NCI-H2107 (cell line): ENCODE measurements at places on chromosomes 1 and 21.

- no peak for DNase-seq
Measured at GRCh38 chr1:21175670-21176581, 771 bp downstream of the EIF4G3 start.

DNA sequence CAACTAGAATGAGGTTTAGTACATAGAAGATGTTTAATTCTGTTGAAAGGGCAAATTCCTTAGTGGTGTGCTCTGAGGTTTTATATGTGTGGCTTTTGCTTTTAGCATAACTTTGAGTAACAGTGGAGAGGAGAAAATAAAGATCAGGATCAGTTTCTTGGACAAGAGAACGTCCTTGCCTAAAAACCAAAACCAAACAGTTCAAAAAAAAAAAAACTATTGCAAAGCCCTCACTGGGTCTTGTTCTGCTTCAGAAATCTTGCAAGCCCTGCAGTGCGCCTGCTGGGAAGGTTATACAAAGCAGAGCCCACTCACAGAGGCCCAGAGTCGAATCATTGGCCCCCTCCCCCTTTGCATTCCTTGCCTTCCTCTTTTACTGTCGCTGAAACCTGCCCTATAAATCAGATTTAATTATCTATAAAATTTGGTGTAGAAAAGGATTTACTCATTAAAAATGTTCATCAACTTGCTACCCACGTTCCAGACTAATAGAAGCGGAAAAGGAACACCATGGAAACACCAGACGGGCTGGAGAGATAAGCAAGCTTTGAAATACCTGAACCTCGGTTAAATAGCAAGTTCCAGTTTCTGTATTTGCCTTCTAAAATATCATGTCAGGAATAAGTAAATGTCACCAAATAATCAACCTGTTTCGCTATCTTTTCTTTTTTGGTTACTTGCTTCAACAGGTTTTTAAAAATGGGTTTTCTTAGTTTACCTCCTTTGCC lies 201.6 kb upstream of the PTBP2 start:
- no peak for DNase-seq

DNA sequence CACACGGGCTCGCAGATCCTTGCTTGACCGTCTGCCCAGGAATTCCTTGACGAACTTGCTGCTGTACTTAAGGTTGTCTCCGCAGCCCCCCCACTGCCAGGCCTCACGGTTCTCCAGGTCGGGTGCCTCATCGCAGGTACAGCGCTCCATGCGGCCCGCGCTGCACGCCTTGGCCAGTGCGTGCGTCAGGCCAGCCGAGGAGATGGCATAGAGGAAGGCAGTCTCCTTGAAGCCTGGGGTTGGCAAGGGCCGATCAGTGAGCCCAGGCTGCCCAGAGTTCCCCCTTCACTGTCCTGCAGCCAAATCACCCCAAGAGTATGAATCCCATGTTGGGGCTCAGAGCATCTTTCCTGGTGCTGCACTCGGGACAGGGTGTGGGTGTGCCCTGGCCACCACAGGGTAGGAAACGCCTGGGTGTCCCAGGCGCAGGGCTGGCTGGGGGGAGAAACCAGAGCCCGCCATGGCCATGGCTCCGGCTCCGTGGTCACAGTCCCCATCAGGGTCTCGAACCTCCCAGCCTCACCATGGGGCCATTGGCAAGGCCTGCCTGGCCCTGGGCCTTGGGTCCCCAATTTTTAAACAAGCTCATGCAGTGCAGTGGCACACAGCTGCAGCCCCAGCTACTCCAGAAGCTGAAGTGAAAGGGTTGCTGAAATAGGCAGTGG lies 23.4 kb downstream of the WNT9A start:
- DNase-seq, result no peak

DNA sequence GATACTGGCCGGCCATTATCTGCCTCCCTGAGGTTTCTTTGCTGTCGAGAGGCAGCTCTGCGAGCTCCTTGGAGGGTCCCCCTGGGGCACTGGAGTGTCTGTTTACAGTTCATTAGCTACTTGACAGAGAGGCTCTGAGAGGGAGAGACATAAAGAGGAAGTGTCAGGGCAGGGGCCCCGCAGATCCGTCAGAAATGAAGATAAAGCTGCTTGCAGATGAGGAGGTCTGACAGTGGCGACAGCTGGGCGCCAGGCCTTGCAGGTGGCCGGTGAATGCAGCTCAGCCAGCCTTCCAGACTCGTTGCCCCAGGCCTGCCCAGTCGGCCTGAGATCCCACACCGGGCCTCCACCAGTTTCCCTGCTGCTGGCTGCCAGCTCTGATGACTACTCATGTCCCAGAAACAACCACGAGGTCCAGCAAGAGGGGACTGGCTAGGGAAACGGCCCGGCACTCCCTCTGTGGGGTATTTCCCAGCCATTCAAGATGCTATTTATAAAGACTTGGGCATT lies 84.7 kb downstream of the DISP3 start:
- peak; percentile 55 for DNase-seq

GRCh38 chr21:40902299-40902698 lies 55.3 kb upstream of the DSCAM start:
- peak; percentile 20 for DNase-seq

- DNase-seq, result no peak
Measured at GRCh38 chr1:27634985-27635367, at the start of gene FGR. FGR (minus strand) TSS chr1:27635185; CDS start chr1:27623916, 11,269 bp downstream.

GRCh38 chr1:39654291-39654690 lies 14.8 kb upstream of the HEYL start:
- DNase-seq, result no peak

GRCh38 chr1:39326836-39327235 lies 122.3 kb downstream of the MACF1 start:
- no peak for DNase-seq

DNA sequence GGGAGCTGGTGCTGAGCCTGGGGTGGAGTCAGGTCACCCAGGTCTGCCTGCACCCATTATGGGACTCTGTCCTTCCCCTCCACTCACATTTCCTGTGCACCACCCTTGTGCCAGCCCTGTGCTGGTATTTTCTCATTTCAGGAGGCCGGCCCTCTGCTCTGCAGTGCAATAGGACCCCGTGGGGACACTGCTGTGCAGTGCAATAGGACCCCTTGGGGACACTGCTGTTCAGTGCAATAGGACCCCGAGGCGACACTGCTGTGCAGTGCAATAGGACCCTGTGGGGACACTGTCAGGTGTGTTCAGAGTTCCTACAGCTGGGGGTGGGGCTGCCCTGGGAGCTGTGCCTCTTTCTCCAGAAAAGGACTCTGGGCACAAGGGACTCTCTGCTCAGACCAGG lies 36.2 kb upstream of the DMBX1 start:
- DNase-seq, result no peak

GRCh38 chr21:41953831-41954653 lies at the start of gene C2CD2:
C2CD2 (minus strand) TSS chr21:41954018; CDS start chr21:41953648, 370 bp downstream.
- no peak for DNase-seq

GRCh38 chr1:234934611-234935033 lies 194.0 kb downstream of the TOMM20 start:
- no peak for DNase-seq

- no peak for DNase-seq
Measured at GRCh38 chr1:35443768-35444518, 113.3 kb downstream of the KIAA0319L start.

- DNase-seq, result no peak
Measured at GRCh38 chr1:221101807-221102605, 222.8 kb downstream of the HLX start.

- DNase-seq, result no peak
Measured at GRCh38 chr1:228488125-228488817, 1.1 kb downstream of the RNF187 start.

DNA sequence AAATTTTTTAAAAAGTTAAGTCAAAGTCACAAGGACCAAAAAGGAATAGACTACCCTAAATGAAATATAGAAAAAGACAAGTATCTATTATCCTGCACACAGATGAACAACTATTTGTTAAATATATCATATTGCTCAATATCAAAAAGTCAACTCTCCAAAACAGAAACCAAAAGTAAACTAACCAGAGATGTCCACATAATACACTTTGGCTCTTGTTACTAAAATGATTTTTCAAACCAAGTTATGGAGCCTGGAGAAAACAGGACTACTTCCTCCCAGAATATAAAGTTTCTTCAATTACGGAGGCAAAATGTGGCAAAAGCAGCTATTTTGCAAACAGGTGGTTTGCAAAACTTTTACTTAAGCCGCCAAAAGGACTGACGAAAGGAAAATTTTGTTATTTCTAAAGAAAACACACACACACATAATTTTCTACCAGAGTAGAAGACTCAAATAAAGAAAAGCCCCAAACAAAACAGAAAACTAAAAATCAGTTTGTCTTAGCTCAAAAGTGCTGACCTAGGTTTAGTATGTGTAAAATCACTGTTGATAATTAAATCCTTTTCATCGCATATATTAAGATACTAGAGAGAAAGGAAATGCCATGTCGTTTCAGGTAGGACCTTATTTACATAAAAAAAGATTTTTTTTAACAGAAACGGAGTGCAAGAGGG lies 1.1 kb downstream of the DPYD start:
- DNase-seq, result no peak

DNA sequence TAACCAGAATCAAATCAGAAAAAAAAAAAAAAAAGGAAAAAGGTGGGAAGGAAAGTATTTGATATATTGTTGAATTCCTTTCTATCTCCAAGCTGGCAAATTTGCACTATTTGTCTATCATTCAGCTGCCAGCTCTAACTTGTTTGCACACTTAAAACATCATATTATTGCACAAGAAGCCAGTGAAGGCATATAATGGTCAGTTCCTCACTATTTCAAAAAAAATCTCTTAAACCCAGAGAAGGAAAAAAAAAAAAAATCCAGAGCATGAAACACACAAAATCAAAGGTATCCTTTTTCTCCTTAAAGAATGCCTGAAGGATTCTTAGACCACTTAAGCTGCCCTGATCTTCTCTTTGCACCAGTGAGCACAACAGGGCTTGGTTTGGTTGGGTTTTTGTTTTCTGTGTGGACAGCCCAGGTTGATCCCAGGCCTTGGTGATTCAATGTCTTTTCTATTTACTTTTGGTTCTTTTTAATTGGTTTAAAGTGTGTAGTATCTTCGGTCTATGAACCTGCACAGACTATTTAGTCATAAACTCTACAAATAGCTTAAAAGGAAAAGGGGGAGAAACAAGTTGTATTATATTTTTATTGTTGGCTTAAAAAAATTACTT lies 40.2 kb downstream of the DUSP10 start:
- no peak for DNase-seq

GRCh38 chr1:212518188-212519054 lies 85.7 kb downstream of the NENF start:
- no peak for DNase-seq

DNA sequence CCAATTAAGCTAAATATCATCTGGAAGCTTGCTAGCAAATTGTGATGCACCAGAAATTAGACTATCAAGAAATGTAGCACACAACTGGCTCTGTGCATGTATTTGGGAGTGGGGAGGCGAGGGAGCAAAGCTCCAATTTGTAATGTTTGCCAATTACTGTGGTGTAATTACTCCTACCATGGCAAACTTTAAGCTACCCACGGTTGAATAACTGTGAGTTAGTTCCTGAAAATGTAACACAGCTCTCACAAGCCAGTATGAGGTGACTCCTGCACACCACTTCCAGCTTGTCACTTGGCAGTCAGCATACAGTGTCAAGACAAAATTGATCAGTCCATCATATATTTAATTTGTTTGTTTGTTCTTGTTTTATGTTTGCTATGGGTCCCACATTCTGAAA lies 141.2 kb downstream of the TM2D1 start:
- DNase-seq, result no peak

- DNase-seq, result no peak
Measured at GRCh38 chr1:116706123-116706522, 38.6 kb upstream of the IGSF3 start.

DNA sequence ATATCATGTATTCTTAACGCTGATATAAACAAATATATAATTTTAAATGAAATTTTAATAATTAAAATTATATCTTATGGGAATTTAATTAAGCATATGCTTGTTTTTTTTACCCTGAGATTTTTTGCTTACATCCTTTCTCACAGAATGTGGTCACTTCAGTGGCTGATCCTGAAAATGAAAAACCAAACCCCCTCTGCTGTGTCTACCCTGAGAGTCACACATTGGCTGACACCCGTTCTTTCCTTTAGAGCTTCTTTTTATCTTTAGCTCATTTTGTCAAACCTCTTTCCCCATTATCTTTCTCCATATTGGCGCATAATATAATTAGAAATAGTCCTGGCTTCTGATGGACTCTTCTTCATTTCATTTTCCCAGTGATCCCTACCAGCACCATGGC lies 10.8 kb upstream of the CACYBP start:
- DNase-seq, result no peak

GRCh38 chr1:30323352-30323751 lies 400.0 kb downstream of the MATN1 start:
- DNase-seq, result no peak

DNA sequence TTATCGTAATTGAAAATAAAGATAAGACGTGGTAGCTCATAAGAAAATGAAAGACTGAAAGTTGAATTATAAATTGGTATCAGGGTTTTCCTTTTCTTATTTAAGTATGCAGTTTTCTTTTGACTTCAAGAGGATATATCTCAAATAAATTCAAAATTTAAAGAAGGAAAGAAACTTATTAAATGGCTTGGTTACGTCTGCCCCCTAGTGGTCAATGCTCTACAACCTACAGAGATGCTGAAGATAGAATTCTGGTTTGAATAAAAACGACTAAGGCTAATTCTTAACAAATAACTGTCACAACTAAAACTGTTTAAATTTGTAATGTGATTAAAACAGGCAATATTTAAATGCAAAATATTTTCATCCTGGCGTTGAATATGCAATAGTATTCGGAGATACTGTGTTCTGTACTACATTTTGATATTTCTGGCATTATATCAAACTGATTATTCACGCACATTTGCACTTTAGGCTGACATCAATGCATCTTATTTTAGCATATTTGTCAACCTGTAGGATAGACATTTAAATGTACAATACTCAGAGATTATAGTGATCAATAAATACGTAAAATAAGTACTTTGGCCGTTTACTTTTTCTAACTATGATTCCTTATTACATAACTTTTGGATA lies 26.8 kb downstream of the IFI44 start:
- peak; percentile 6 for DNase-seq

GRCh38 chr1:87024936-87025540 lies 110.6 kb downstream of the HS2ST1 start:
- DNase-seq, result no peak

GRCh38 chr1:235246022-235246948 lies 81.7 kb downstream of the ARID4B start:
- no peak for DNase-seq

DNA sequence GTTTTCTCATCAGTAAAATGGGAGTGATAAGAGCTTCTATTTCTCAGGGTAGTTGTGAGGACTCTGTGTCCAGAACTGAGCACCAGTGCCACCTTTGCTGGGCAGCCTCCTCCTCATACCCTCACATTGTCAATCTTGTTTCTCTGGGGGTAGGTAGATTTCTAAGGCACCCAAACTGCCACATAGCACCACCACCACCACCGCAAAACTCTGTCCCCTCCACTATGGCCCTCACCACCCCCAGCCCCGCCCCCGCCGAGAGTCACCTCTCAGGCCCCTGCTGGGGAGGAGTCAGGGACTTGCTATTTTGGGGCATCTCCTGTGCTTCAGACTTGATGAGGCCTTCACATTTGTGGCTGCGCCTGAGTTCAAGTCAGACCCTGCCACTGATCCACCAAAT lies 549.2 kb downstream of the PTPRU start:
- no peak for DNase-seq

DNA sequence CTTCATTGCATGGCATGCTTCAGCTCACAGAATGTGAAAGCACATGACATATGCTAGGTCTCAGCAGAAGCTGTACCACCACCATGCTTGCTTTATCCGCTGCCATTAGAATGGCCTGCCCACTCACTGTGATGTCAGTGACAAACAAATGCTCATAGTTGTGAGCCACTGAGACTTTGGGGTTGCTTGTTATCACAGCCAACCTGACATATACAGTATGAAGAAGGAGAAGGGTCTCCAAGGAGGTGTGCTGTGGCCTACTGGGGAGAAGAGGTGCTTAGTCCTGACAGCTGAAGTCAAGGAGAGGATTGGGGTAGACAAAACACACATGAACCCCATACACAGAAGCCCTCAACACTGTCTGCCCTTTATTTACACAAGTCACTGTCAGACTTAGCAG lies 19.5 kb upstream of the TENT5C start:
- no peak for DNase-seq
